ENCODE measurements at places on chromosomes 12 and 14. TPM values are rescaled to one million over a fixed set of nuclear protein-coding genes. Genes with fewer than 3 reads are reported as not detected.

The KRT75 gene
- total RNA-seq = not detected

GRCh38 chr14:24630087-24630871 lies 3.7 kb downstream of the GZMB start:
- no peaks in the 10 kb centered on the region for H3K4me1 ChIP-seq
- H3K27ac ChIP-seq = no peak overlapping the region
- no peaks in the 10 kb centered on the region for H3K27me3 ChIP-seq
- no peaks in the 10 kb centered on the region for H3K36me3 ChIP-seq
- H3K4me3 ChIP-seq = no peak overlapping the region
- no peak for DNase-seq

The DUSP6 gene
- total RNA-seq = 149 TPM

DNA sequence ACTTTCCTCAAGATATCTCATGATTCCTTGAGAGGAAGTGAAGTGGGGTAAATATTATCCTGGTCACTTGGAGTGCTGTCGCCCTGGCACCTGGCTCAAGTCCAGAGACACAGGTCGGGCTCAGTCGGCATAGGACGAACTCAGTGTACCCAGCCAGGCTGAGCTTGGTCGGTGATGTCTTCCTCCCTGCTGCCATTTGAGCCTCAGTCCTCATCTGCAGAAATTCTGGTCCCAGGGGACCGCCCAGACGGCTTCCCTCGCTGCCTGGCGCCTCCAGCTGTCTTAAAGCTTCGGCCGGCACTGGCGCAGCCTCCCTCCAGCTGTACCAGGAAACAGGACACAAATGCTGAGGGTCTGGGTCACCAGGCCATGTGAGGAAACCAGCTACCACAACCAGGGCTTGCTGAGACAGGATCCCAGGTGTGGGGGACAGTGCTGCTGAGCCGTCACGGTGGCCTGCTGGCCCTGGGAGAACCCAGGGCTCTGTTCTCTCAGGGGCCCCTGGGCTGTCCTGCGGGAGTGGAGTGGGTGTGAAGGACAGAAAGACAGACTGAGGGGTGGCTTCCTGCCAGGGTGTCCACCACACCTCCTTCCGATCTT lies 5.0 kb upstream of the KLC1 start:
- H3K27ac ChIP-seq = no peak overlapping the region
- H3K4me1 ChIP-seq = peaks cover 11% of the 10 kb centered on the region
- H3K27me3 ChIP-seq = no peaks in the 10 kb centered on the region
- no peak for DNase-seq
- H3K36me3 ChIP-seq = no peaks in the 10 kb centered on the region

The KRT6C gene
- total RNA-seq = 0.19 TPM

DNA sequence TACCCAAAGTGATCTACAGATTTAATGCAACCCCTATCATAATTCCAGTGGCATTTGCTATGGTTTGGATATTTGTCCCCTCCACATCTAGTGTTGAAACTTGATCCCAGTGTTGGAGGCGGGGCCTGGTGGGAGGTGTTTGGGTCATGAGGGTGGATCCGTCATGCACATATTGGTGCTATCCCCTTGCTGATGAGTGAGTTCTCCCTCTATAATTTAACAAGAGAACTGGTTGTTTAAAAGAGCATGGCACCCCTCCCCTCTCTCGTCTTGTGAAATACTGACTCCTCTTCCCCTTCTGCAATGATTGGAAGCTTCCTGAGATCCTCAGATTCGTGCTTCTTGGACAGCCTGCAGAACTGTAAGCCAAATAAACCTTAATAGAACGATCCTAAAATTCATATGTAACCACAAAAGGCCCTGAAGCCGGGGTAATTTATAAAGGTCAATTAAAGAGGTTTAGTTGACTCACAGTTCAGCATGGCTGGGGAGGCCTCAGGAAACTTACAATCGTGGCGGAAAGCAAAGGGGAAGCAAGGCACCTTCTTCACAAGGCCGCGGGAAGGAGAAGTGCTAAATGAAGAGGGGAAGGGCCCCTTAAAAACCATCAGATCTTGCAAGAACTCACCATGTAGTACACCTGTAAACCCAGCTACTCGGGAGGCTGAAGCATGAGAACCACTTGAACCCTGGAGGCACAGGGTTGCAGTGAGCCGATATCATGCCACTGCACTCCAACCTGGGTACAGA lies 41.2 kb downstream of the SLC39A9 start:
- H3K4me1 ChIP-seq = peaks cover 9% of the 10 kb centered on the region
- no peak overlapping the region for H3K4me3 ChIP-seq
- DNase-seq = no peak
- peaks cover 21% of the 10 kb centered on the region for H3K36me3 ChIP-seq
- no peaks in the 10 kb centered on the region for H3K27me3 ChIP-seq

- no peak for DNase-seq
- no peaks in the 10 kb centered on the region for H3K36me3 ChIP-seq
- H3K27me3 ChIP-seq = no peaks in the 10 kb centered on the region
- peaks cover 12% of the 10 kb centered on the region for H3K4me1 ChIP-seq
Observed at GRCh38 chr14:68279777-68280233, 460.2 kb downstream of the RAD51B start.

- no peak overlapping the region for H3K4me3 ChIP-seq
- peaks cover 8% of the 10 kb centered on the region for H3K4me1 ChIP-seq
- DNase-seq = no peak
- H3K36me3 ChIP-seq = peaks cover 62% of the 10 kb centered on the region
Observed at GRCh38 chr12:109946505-109946904, 46.4 kb downstream of the TCHP start.

The RIPK3 gene
- total RNA-seq = not detected

The EIF2S3B gene
- 9.3 TPM for total RNA-seq

Measured in MCF 10A (cell line).